NCI-H2081 treated with DMSO at 0.1 percent for 48 hours (cell line): ENCODE measurements at places on chromosomes 2 and 18.

GRCh38 chr2:28292491-28292890 lies 100.2 kb upstream of the FOSL2 start:
- DNase-seq, result no peak

GRCh38 chr2:219907011-219907365 lies 279.6 kb downstream of the SLC4A3 start:
- no peak for DNase-seq

DNA sequence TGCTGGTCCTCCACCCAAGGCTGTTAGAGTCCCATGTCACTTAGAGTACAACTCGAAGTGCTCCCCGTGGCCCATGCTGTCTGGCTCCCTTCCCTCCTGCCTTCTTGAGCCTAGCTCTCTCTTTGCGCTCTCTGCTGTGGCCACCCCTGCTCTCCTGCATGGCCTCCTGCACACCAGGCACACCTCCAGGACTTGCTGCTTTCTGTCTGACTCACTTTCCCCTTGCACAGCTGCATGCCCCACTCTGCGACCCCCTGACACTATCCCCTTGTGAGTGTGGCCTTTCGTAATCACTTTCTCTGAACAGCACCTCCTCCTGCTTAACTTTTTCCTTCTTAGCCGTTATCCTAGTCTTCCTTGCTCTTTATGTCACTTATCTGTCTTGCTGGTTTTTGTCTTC lies 343.6 kb downstream of the TGIF1 start:
- no peak for DNase-seq

DNA sequence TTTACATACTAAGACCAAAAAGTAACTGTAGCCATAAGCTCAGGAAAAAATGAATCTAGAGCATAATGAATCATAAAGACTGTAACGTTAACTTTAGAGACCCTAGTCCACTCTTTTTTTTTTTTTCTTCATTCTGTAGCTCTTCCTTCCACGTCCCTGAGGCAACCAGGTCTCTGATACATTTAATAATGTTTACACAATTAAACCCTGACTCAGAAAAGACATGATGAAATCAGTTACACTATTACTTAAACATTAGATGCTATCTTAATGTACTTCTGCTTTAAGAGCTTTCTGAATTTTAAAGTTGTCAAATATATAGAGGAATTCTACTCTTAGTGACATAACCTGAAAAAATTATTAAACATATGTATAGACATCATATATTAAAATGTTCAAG lies 1121.5 kb upstream of the DDX18 start:
- DNase-seq, result no peak

GRCh38 chr2:109638795-109639194 lies 24.6 kb downstream of the SOWAHC start:
- no peak for DNase-seq

DNA sequence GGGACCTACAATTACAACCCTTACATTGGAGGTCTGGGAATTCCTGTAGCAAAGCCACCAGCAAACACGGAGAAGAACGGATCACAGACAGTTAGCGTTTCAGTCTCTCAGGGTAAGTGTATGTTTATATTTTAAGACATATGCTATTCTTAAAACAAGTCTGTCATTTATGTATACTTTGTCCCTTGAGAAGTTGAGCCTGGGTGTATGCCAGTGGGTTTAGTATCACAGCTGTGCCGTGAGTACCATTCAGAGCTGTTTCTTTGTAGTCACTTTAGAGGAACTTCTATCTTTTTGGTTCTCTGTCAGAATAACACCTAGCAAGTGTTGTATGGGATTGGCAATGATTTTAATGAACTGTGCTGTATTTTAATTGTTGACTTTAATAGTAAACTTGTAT lies 125.6 kb downstream of the BIRC6 start:
- no peak for DNase-seq

GRCh38 chr18:6504605-6505497 lies 90.1 kb upstream of the L3MBTL4 start:
- DNase-seq, result no peak
